ENCODE measurements at places on chromosomes 2 and 18.
A peak's percentile ranks its signal among the peaks of the same experiment; 100 is the strongest.

DNA sequence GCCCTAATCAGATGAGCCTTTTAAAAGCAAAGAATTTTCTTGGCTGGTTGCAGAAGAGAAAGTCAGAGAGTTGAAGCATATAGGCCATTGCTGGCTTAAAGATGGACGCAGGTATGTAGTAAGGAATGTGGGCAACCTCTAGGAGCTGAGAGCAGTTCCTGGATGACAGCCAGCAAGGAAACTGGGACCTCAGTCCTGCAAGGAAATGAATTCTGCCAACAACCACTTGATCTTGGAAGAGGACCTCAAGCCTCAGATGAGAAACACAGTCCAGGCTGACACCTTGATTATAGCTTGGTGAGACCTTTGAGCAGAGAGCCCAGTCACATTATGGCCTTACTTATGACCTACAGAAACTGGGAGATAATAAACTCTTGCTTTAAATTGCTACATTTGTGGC is 15.7 kb downstream of the PHOSPHO2 start:
- peak; percentile 60 for DNase-seq

DNA sequence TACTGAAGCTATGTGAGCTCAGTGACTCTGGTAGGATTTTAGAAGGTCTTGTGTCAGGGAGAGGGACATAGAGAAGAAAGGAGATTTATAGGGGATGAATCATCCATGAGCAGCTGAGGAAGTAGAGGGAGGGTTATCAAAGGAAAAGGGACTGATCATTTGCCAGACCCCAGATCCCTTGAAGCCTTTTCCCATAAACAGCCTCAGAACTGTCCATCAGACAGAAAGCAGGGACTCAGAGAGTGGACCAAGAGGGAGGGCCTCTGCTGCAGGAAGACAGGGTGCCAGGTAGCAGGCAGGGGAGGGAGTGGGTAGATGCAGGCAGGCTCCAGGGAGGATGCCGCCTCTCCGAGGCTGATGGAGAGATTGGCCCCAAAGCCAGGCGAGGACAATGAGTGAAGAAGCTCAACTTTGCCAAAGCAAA is 133.9 kb downstream of the TNS1 start:
- DNase-seq: no peak

GRCh38 chr2:157334335-157334734 is 8.7 kb upstream of the ERMN start:
- DNase-seq: no peak

- no peak for DNase-seq
Measured at GRCh38 chr2:209629597-209629996, 142.0 kb upstream of the UNC80 start.

DNA sequence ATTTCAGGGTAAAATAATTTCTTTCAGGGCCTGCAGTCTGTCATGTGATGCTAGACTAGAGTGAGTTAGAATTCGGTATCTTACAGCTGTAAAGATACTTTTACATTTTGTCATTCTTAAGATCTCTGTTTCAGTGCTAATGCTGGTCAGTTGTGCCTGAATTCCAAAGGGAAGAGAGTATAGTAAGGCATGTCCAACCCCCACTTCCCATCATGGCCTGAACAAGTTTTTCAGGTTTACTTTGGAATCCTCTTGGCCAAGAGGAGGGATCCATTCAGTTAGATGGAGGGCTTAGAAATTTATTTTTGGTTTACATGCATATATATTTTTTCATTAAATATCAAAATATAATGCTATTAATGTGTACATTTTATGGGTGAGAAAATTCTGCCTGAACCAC is 596.6 kb downstream of the XIRP2 start:
- no peak for DNase-seq

DNA sequence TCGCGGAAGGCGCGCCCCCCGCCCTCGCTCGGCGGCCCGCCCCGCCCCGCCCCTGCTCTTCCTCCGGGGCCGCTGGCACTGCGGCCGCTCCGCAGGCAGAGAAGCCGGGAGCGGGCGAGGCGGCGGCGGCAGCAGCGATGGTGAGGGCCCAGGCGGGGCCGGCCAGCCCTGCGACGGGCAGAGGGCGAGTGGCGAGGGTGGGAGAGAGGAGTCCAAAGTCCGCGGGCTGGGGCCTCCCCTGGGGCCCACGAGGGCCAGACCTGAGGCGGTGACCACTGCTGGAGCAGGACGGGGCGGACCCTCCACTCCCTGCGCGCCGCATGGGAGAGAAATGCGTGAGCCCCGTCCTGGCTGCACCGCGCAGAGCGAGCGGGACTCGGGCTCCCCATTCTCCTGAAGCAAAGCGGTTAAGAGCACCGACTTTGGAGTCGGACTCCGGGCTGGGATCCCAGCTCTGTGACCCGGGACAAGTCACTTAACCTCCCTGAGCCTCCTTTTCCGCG is at the start of gene VAMP5:
VAMP5 (plus strand) TSS at position 78 of the 503 bp plus-strand sequence; CDS start at position 138, 60 bp downstream.
- DNase-seq: peak; percentile 47

- no peak for DNase-seq
Measured at GRCh38 chr2:235165631-235166030, 213.8 kb downstream of the SH3BP4 start.

DNA sequence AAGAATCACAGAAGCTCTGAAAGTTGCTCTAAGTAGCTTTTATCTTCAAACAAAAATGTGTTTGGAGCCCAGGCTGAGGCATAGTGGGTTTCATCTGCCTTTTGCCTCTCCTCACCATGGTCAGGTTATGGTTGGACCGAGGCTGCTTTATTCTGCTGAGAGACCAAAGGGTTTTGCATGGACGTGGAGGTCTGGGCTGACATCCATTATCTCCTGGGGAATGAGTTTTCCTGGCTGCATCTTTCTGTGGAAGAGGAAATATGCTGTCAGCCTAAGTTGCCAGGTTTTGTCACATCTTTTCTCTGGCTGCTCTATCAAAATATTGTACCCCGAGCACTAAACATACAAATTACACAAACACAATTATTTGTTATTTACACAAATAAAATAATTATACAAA is 223.2 kb downstream of the LDLRAD4 start:
- DNase-seq: no peak

DNA sequence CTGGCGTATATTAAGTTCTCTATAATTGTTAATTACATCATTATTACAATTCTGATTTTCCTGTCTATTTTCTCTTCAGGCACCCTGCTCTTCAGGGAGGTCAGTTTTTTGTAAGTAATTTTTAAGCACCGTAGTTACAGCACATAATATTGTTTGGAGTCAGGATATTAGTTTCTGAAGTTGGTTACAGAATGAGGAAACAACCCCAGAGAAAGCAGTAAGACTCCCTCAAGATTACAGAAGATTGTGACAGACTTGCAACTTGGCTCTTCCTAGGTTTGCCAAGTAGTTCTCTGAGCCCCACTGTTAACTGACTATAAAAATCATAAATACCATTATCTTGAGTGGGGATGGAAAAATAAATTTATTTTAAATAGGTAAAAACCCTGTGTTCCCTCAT is 921 bp downstream of the RPE start:
- no peak for DNase-seq

- no peak for DNase-seq
Measured at GRCh38 chr18:2723207-2723606, 67.7 kb downstream of the SMCHD1 start.

DNA sequence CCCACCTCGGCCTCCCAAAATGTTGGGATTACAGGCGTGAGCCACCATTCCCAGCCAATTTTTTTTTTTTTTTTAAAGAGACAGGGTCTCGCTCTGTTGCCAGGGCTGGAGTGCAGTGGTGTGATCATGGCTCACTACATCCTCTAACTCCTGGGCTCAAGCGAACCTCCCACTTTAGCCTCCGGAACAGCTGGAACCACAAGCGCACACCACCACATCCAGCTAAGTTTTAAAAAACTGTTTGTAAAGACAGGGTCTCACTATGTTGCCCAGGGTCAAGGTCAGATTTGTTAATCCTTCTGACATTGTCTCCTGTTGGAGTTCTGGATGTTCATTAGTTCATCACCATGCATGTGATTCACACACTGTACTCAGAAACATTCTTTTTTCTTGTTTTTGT is 149.9 kb downstream of the TGIF1 start:
- peak; percentile 20 for DNase-seq

- DNase-seq: no peak
Measured at GRCh38 chr18:48862132-48862531, 88.6 kb downstream of the SMAD7 start.

DNA sequence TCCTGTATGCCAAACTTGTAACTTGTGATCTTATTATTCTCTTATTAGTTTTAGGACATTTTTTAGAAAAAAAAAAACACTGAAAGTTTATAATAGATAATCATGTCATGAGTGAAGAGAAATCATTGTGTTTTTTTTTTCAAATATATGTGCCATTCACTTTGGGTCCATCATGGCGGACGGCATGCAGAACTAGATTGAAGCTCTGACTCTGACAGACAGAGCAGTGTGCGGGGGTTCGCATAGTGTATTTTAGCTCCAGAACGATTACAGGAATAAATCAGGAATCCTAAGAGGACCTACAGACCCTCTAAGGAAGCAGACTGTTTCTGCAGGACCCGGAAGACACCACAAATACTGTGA is 484.4 kb upstream of the REG3G start:
- DNase-seq: no peak

DNA sequence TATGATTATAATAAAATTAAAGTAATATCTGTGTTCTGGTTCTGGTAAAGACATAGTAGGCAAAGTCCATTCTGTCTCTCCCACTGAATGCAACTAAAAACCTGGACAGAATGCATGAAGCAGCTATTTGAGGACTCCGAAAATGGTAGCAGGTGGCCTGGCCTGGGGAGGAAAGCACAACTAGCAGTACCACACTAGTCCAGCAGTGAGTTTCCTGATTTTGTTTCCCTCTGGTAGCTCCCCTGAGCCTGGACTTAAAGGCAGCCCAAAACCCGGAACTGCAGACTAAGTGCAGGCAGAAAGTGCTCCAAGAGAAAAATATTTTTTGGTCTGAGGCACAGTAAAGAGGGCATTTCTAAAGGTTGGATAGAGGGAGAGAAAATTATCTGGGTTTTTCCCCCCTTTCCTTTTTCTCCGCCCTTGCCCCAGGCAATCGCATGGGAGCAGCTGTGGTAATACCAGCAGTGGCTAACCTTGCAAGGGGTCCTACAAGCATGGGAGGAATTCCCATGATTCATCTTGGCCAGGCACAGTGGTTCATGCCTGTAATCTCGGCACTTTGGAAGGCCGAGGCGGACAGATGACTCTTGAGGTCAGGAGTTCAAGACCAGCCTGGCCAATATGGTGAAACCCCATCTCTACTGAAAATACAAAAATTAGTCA is 32.3 kb downstream of the ASXL2 start:
- no peak for DNase-seq

GRCh38 chr2:6008726-6009125 is 316.5 kb downstream of the SOX11 start:
- no peak for DNase-seq

- peak; percentile 93 for DNase-seq
Measured at GRCh38 chr2:219249203-219249980, 3.7 kb upstream of the TUBA4B start.

- no peak for DNase-seq
Measured at GRCh38 chr2:84197901-84198300, 261.2 kb downstream of the SUCLG1 start.

GRCh38 chr2:16680781-16681180 is 15.1 kb upstream of the CYRIA start:
- DNase-seq: no peak

- no peak for DNase-seq
Measured at GRCh38 chr2:238645095-238645494, 202.8 kb upstream of the TWIST2 start.

DNA sequence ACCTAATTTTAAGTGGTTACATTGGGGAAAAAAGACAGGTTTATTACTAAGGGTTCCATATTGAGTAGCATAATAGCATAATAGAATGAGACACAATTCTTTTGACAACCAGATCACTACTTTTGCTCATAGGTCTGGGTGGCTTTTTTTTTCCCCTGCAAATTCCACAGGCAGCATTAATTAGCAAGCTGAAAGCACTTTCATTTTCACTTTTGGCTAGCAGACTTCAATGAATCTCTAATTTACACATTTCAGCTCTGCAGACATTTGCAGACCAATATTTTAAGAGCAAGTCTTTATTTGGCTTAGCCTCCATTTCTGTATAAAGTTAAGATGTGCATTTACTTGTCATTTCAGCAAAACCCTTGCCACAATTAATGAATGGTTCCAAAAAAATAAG is 185.5 kb downstream of the NOL4 start:
- DNase-seq: no peak

DNA sequence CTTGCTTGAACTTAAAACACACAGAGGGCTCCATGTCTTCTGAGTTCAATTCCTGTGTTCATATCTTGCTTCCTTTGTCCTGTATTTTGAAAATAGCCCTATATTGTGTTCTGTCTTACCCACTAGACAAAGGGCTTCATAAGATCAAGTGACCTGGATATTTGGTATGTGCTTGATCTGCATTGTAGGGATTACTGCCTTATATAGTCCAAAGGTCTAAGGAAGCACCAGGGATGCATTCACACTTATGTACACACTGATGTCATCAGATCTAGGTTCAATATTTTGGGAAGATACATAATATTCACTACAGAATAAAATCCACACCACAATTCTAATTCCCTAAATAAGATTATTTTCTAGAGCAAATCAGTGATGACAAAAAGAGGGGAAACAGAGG is 278.0 kb upstream of the KYNU start:
- DNase-seq: no peak

- DNase-seq: no peak
Measured at GRCh38 chr2:124024561-124025170, 421 bp upstream of the CNTNAP5 start.

DNA sequence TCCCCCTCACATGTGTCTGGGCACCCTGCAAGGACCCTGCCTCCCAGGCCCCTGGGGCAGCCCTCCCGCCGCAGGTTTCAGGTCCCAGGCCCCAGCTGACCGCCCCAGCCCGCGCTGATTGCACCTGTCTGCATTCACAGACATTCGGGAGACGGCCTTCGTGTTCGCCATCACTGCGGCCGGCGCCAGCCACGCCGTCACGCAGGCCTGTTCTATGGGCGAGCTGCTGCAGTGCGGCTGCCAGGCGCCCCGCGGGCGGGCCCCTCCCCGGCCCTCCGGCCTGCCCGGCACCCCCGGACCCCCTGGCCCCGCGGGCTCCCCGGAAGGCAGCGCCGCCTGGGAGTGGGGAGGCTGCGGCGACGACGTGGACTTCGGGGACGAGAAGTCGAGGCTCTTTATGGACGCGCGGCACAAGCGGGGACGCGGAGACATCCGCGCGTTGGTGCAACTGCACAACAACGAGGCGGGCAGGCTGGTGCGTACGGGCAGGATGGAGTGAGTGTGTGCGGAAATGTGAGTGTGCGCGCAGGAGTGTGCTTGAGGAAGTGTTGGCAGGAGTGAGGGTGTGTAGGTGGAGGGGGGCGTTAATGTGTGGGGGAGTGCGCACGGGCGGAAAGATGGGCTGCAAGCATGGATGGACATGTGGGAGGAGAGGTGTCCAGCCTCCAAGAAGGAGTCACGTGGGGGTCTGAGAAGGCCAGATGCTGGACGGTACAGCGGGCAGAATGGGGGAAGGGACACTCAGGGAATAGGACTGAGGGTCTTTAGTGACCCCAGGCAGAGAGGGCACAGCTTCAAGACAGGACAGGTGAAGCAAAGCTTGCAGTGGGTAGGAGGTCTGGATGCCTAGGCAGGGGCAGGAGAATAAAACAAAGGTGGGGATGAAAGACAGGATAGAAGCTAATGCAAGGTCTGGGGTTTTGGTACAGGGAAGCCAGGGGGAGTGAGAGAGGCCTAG is 9.0 kb upstream of the WNT10A start:
- DNase-seq: no peak
